ENCODE measurements at places on chromosomes 7 and 10.

DNA sequence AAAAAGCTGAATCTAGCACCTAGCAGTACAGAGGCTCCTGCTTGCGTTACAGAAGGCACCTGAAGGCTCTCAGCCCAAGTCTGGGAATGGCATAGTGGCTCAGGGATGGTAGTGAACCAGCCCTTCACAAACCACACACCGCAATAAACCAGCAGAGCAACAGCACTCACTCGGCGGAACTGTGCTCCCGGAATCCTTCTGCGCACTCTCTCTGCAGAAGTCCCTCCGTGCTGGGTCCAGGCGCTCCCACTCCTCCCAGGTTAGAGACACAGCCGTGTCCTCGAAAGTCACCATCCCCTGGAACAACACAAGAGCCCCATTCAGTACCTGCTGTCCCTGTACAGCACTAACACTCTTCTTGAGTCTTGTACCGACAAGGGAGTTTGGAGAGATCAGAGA, 1.5 kb downstream of the ZNF394 start:
- DNase-seq, result no peak

DNA sequence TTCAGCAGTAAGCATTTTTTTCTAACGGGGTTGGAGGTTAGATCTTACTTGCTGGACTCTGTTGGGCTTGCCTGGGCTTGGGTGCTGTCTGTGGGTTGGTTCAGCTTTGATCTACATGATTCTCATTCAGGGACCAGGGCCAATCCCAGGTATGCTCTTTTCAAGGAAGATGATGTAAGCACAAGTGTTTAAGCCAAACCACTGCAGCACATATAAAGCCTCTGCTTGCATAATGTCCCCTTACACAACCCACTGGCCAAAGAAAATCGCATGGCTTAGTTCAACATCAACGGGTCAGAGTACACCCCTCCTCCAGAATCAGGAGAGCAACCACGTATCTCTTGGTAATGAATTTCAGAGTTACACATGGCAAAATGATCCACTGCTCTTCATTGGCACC, 83.9 kb downstream of the DNAJB9 start:
- DNase-seq, result no peak

GRCh38 chr7:107384025-107384424, 85.8 kb upstream of the GPR22 start:
- DNase-seq, result no peak

DNA sequence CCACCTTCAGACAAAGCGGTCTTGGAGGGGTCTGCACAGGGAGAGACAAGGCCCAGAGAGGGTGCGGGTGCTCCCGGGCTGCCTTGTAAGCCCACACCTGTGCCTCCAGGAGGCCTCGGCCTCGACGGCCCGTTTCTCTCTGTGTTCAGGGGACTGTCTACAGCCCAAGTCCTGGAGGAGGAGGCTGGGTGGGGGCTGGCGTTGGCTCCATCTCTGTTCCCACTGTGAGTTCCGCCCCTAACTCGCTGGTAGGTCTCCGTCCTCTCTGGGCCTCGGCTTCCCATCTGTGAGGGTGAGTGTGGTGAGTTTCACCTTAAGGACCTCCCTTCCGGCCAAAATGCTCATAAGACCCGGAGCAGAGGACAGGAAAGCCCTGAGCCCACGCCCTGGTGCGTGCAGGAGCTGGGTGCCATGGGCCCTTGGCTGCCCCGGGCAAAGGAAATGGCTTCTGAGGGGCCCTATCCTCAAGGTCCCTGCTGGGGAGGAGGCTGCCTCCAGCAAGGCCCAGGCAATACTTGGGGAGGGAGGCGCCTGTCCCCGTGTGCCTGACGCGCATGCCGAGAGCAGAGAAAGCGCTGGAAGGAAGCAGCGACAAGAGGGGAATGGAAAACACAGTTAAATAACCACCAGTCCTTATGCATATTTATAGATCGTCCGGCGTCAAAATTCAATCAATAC, 276.8 kb downstream of the ELFN1 start:
- DNase-seq, result no peak

- no peak for DNase-seq
Observed at GRCh38 chr7:149854611-149855360, 16.6 kb downstream of the ZNF862 start.

DNA sequence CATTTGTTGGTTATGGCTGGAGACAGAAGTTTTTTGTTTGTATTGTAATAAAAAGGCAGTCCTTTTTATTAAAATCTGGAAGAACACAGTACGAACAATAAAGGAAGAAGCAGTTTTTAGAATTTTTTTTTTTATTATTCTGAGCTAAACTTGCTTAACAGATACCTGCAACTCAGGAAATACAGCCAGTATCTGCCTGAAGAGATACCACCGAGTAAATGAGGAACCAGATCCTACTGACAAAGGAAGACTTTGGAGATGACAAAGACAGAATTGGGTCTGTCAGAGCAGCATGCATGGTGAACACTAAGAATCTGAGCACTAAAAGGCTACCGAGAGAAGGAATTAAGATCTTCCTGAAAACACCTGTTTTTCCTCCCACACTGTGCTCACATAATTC, 1335.9 kb upstream of the SORCS1 start:
- no peak for DNase-seq
